ENCODE measurements at places on chromosomes 5 and 9.

DNA sequence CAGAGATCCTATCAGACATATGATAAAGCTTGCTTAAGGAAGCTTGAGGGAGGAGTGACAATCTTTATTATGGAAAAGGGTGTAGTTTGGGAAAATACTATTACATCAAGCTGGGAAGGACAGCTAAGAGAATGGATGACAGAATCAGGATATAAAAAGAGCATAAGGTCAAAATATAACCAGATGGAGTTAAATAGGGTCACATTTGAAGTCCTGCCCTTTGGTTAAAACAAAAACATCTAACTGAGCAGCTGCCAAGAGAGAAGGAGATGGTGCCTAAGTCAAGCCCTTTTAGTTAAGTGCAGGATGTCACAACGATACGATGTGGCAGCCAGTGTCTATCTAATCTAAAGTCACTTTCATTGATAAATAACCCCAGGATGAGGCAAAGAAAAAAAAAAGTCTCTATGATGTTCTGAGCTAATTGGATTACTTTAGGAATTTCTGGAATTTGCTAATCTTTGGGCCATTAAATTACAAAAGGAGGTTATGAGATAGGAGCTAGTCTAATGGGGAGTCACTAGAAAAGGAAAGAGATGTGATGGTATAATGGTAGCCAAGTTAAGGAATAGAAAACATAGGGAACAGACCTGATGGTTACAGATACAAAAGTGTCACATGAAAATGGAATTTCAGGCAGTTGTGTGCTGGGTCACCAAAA lies 365.2 kb downstream of the PDE4D start:
- no peak for DNase-seq

GRCh38 chr5:14142202-14142826 lies 828 bp upstream of the TRIO start:
- DNase-seq = no peak

- no peak for DNase-seq
Observed at GRCh38 chr5:31553863-31554262, 21.8 kb downstream of the C5orf22 start.

- no peak for DNase-seq
Observed at GRCh38 chr5:178564811-178565550, 25.2 kb downstream of the COL23A1 start.

DNA sequence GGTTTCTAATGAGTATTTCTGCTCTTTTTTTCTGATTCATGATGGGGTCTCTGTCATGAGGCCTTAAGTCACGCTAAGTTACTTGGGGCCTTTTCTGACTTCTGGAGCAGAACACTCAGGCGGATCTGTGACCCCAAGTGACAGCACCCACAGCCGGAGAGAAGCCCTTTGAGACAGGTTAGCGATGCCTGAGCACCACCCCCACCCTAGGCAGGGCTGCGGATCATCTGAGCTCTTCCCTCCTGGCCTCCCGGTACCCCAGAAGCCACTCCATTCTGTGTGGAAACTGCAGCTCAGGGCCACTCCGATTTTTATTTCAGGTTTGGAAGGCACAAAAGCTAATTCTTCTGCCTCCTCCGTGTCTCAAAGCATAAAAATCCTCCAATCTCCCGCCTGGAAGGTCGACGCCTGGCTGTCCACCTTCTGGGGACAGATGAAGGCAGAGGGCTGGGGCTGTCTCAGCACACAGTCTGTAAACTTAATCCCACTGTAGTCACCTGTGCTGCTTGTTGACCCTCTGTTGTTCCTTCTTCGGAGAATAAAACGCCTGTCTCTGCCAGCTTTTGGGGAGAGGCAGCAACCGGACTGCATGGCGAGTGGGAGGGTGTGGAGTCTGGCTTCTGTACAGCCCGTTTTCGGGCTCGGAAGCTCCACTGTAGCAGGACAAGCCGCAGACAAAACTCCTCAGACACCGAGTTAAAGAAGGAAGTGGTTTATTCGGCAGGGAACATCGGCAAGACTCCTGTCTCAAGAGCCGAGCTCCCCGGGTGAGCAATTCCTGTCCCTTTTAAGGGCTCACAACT lies 88.8 kb downstream of the SPRY4 start:
- peak; percentile 25 for DNase-seq

DNA sequence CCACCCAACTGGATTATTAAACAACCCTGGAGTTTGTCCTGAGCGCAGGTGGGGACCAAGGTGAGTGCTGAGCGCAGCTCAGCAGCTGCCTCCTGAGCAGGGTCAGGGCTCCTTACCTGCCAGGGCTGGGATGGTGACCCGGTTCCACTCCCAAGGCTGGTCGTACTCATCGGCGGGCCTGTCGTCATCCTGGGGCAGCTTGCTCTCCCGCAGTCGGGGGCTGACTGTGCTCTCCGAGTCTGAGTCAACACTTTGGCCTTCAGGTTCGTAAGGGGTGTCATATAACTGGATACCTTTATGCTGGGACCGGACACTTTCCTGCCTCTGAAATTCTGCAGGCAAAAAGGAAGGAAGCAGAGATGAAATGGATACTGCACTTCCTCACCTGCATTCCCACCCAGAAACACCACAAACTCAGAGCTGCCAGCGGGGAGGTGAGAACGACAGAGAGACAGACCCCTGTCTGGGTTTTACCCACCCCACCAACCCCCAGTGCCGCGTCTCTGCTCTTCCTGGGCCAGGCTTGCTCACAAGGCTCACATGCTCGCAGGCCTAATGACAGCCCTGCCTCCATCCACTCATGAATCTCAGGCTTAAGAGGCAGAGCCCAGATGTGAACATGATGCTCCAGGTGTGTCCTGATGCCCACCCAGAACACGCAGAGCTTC lies 70.7 kb upstream of the SLC25A51 start:
- no peak for DNase-seq

GRCh38 chr9:27362447-27363210 lies 65.7 kb upstream of the EQTN start:
- no peak for DNase-seq

DNA sequence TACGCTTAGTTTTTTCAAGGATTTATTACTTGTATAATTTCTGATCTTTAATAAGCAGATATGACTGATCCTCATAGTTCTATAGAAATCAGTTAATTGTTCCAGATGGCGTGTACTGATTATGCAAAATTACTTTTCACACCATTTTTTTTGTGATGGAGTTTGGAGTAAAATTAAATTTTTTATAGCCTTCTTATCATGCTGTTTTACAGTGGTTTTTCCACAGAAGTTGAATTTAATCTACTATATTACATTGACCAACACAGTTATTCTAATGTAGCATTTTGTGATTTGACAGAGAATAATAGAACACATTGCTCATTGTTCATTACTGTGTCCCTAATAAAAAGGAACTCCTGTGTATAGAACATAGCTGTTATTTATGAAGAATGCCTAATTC lies 111.1 kb downstream of the MVB12B start:
- DNase-seq = no peak

DNA sequence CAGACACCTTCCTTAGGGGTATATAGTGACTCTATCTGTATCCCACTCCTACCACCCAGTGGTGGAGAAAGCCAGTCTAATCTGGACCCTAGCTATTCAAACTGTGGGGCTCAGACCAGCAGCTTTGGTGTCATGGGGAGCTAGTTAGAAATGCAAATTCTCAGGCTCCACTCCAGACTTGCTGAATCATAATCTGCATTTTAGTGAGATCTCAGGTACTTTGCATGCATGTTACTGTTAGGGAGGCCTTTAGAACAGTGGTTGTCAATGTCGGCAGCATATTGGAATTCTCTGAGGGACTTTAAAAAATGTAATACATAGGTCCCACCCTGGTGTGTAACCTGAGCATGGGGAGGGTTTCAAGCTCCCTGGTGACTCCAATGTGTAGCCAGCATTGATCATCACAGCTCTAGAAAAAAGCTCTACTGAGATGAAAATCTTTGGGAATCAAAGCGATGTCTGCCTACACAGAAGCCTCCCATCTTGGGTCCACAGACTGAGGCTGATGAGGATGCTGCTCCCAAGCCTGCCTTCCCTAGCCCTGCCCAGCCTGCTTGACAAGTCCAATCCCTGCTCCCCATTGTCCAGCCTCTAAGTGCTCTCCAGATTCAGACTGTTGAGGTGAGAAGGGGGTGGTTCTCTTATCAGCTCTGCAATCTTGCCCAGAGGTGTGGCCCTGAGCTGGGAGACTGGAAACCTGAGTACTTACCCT lies 11.9 kb upstream of the GM2A start:
- DNase-seq = no peak

DNA sequence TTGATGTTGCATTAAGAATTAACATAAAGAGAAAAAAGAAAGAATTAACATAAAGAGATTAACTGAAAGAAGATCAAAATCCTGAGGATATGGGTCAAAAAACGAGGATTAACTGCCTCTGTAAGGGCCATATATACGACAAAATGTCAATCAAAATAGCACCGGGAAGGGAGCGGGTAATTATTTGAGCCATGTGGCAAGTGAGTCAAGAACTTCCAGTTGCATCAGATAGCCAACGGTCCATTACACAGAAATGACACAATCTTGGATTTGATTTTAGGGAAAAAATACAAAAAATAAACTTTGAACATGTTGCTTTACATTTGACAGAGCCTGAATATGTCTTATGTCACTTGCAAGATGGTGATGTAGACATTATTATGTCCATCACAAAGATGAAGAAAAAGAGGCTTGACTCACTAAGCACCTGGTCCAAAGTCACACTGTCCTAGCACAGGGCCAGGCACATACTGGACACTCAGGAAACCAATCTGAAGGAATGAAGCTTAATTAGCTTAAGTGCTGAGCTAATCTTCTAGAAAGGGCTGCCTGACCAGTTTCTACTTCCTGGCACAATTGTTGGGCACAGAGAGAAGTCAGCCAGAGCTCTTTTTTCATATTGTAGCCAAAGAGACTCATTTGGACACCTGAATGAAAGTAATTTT lies 273.2 kb upstream of the PAPPA start:
- DNase-seq = no peak

DNA sequence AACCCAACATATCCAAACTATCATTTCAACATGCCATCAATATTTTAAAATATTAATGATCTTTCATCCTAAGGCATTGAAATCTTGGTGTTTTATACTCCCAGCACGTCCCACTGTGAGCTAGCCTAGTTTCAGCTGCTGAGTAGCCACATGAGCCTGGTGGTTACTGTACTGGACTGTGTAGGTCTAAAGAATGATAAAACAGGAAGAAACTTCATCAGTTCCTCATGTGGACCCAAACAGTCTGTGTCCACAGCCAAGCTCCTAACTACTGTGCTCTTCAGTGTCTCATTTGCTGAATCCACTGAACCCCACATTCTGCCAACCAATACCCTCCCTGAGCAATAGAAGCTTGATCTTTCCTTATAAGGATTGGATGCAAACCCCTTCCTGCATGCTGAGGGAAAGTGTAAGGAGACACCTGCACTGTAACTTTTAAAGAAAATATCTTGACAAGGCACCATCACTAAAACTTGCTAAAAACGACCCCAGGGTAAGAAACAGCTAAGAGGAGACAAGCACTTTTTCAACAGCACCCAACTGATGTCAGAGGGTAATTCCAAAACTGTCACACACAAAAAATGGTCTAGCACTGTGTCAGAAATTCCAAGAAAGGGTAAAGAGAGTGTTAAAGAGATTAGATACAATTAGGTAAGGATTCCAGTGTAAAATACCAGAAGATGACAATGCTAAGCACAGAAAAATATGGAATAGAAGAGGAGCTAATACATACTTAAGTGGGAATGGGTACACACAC lies 126.9 kb downstream of the SPOCK1 start:
- no peak for DNase-seq

GRCh38 chr5:158789441-158789840 lies 310.3 kb downstream of the EBF1 start:
- DNase-seq = no peak

DNA sequence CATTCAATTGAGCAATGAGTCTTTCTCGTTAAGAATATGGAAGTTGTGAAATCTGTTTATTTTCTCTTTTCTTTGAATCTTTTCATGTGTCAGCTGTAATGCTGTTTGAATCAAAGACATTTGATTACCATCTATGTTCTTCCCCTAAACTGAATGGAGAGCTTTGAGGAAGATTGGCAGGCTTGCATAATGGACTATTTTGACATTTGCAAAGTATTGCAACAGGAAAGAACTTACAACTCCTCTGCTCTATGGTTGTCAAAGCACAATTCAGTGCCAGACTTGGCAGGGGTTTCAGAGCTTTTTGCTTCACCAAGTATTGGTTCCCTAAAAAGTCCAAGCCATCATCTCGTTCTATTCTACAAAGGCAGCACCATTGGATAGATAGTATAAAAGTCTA lies 549.0 kb upstream of the NUDT12 start:
- DNase-seq = no peak

- DNase-seq = no peak
Observed at GRCh38 chr5:140130949-140131733, 5.4 kb downstream of the IGIP start.

DNA sequence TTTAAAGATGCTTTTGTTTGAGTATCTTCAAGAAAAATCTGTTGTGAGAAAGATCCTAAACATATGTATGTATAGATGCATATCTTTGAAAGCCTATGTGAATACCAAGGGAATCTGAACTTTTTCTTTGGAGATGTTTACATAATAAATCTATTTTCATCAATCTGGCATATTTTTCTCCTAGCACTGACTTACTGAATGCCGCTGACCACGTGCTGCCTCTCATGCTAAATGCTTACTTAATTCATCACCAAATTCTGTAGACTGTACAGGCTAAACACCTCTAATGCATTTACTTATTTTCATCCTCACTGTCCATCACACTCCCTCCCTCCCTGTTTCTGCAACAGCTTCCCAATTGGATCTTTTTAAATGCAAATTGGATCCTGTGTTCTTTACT lies 566.2 kb upstream of the WWC1 start:
- no peak for DNase-seq

GRCh38 chr9:113990570-113990907 lies 87.6 kb downstream of the AMBP start:
- DNase-seq = no peak

DNA sequence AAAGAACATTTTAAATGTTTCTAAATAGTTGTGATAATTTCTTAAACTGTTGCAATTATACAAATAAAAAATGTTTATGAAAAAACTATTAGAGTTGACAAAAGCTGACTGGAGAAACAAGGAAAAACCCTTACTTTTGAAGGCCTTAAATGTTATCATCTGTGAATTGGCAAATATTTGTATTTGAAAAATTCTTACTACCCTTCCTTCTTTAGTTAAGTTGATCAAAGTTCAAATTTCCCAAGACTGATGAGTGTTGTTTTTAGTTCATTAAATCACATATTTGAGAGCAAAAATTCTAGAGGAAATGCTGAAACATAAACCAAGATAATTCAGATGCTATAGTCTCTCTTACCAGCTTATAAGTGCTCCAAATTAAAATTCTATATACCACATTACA lies 2.6 kb upstream of the SLC35D2 start:
- no peak for DNase-seq

DNA sequence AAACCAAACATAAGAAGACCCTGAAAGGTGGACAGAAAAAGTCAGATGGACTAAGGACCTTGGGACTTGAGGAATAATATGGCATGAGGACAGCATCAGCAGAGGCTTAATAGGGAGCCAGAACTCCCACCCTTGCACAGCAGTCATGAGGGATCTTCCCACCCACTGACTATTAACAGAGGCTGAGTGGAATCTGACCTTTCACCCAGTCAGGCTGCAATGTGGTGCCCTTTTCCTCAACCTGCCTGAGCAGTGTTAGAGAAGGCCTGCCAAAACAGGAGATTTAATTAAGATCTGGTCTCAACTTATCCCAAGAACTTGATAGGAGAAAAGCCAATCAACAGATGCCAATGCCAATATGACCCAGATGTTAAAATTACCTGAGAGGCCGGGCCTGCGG lies 481.9 kb downstream of the KDM4C start:
- no peak for DNase-seq

Measured in WTC11 (cell line).